ENCODE measurements at places on chromosomes 2 and 18. TPM values are rescaled to one million over a fixed set of nuclear protein-coding genes. Genes with fewer than 3 reads are reported as not detected.

- no peak for DNase-seq
Measured at GRCh38 chr2:54859997-54860701, 136.7 kb downstream of the EML6 start.

VWC2L gene
- total RNA-seq, result not detected

- no peak for DNase-seq
Measured at GRCh38 chr2:160220026-160220425, 20.0 kb upstream of the ITGB6 start.

GRCh38 chr2:220568296-220568695, 940.9 kb downstream of the SLC4A3 start:
- DNase-seq, result no peak

- DNase-seq, result peak; percentile 47
Measured at GRCh38 chr2:20650393-20650876, 463 bp downstream of the HS1BP3 start.

- DNase-seq, result peak; percentile 41
Measured at GRCh38 chr18:48913201-48913600, 37.6 kb downstream of the SMAD7 start.

DNA sequence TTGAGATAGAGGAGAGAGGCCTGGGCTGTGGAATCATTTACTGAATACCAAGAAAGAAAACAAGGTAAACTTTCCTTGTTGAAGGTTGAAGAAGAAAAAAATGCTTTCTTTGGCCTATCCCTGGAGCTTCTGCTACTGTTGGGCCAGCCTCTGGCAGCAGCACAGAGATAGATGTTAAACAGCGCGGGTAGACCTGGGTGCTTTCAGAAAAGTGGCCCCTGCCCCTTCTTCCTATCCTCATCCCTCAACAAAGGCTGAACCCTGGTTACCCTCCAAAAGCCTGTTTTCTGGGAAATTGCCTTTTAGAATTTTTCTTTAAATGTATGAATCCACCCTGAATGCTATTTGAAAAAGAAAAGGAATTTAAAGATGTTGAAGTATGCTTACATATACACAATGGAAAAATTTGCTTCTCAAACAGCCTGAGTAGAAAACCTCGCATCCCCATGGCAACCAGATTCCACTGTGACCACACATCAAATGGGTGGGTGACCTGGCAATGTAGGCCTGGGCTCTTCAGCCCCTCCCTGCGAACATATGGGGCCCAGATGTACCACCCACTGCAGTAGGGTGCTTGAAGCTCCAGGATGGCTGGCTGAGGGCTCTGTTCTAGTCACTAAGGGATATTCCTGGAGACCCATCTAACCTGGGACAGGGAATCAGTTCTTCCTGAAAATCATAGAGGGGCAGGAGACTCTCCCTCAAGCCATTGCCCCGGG, 23.4 kb upstream of the CHRNA1 start:
- no peak for DNase-seq

DNA sequence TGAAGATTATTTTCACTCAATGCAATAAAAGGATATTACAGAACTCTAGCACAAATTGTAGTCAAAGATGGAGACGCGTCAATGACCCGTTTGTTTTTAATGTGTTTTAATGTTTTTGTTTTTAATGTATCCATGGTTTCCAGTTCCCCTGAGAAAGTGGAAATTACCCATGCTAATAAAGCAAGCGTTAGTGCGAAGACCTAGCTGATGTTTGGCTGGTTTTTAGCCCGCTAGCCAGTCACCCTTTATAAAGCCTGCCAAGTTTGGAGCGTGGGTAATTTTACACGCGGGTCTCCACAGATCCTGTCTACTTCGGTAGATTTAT, 430 bp upstream of the CHMP1B start:
- DNase-seq, result no peak

- no peak for DNase-seq
Measured at GRCh38 chr2:192047315-192048107, 147.2 kb downstream of the TMEFF2 start.

GRCh38 chr2:3635171-3635974, 22.6 kb upstream of the ALLC start:
- no peak for DNase-seq

GRCh38 chr2:190599546-190600220, 49.2 kb upstream of the NAB1 start:
- DNase-seq, result no peak

GRCh38 chr18:36814994-36815393, 13.8 kb downstream of the TPGS2 start:
- no peak for DNase-seq

GRCh38 chr2:169961911-169962310, 134.7 kb downstream of the UBR3 start:
- DNase-seq, result no peak

MXD1 gene
- total RNA-seq, result 200 TPM
